ENCODE measurements at places on chromosomes 5 and 9.
A peak's percentile ranks its signal among the peaks of the same experiment; 100 is the strongest.

DNA sequence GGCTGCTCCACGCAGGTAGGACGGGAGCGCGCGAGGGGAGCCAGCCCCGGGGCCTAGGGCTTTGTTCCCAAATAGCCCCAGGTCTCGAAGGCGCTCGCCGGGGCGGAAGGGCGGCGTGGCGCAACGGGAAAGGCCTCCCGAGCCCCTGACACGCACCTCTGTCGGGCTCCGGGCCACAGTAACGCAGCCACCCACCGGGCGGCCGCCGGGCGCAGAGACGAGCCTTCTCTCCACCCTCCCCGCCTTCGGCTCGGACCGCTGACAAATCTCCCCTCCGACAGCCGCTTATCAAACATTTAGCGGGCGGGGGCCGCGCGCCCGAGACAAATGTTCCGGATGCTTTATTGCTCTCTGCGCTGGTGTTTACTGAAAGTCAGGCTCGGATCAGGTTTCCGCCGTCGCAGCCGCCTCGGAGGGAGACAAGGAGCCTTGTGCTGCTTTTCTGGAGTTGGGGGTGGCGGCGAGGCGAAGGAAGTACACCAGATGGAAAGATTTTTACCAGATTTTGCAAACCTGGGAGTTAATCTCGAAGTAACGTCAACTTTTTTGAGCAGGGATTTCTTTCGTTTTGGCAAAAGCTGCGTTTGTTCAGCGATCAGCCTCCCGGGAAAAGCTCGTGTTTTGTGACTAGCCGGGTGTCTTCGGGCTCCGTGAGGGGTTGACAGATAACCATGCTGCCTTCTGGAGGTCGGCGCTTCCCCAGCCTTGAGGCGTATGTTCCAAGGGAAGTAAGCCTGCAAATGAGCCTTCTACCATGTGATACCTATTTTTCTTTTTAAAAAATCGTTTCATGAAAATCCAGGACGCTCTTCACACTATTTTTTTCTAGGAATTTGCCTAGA lies 950 bp downstream of the RGMB start:
- DNase-seq = no peak

- no peak for DNase-seq
Observed at GRCh38 chr5:111010783-111011182, 60.7 kb upstream of the TSLP start.

DNA sequence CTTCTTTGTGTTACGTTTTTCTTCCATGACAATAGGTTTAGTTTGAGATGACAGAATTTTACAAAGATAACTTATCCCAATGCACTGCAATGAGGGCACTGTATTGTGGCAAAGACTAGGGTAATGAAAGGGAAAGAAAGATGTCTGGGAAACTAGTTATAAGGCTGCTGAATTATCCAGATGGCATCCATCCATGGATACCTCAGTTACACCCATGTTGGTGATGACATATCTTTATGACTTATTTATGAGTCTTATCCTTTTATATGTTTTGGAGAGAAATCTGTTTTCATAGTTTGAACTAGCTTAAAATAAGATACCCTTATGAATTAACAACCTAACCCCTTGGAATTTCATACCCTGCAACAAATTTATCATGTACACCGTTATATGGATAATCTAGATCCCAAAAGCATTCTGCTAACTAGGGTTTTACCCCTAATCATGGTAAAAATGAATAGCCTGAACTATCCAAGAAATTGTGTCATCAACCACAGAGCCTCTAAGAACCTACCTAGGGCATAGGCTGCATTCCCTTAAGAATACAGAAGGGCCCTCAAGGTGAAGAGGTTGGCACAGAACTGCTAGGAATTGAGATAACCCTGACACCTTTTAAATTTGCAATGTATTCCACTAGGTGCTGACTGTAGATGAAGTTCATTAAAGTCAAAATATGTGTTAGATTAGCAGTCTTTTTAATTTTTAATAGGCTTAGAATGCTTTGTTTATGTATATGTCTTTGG lies 49.5 kb upstream of the RORB start:
- DNase-seq = no peak

GRCh38 chr9:20512106-20512505 lies 110.2 kb downstream of the MLLT3 start:
- no peak for DNase-seq

DNA sequence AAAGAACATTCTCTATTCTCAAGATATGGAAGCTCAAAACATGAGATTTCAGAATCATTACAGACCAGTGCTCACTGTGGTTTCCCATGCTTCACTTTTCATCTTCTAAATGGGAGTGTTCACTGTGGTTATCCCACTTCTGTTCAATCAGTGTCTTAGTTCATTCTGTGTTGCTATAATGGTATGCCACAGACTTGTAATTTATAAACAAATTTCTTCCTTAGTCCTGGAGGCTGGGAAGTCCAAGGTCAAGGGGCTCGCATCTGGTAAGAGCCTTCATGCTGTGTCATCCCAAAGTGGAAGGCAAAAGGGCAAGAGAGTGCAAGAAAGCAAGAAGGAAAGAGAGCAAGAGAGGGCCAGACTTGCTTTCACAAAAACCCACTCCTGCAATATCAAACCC lies 146.3 kb downstream of the TTC39B start:
- DNase-seq = no peak

GRCh38 chr9:136297016-136297691 lies 6.7 kb downstream of the CCDC187 start:
- no peak for DNase-seq

- DNase-seq = no peak
Observed at GRCh38 chr5:58969253-58969652, 386.4 kb downstream of the RAB3C start.

- DNase-seq = no peak
Observed at GRCh38 chr9:8241201-8241600, 441.6 kb upstream of the DMAC1 start.

GRCh38 chr9:4048441-4048840 lies 251.4 kb downstream of the GLIS3 start:
- DNase-seq = no peak

DNA sequence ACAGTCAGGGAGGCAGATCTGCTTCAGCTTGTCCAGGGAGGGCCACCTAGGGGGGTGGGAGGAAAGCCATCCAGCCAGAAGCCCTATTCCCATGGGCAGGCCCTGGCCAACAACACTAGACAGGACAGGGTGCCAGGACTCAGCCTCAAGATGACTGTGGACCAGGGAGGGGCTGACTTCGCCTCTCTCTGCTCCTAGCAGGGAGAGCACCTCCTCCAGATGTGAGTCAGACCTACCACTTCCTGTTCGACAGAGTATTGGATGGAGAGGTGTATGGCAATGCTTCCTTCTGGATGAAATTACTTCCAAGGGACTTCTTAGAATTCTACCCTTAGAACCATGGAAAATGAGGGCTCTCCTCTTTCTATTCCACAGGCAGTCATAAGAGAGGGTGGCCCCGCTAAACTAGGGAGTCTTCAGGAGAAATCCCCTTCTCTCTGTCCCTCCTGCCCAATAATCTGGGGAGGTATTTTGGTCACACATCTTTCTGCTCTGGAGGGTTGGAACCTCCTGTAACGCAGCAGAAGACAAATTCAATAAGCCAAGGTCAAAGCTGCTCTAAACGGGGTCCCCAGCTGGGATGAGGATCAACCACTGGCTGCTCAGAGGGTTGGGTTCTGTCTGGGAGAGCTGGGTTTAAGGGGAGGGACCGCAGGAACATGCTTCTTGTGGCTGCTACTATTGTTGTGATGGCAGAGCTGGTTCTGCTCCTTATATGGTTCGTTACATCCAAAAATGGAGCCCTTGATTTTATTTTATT lies 23.2 kb upstream of the RCL1 start:
- no peak for DNase-seq

GRCh38 chr9:108994695-108995094 lies 18.6 kb downstream of the CTNNAL1 start:
- DNase-seq = no peak

- peak; percentile 25 for DNase-seq
Observed at GRCh38 chr9:3480353-3480655, 45.5 kb downstream of the RFX3 start.

GRCh38 chr9:22050924-22051323 lies 41.8 kb upstream of the CDKN2B start:
- no peak for DNase-seq

GRCh38 chr5:145450286-145450885 lies 384.8 kb downstream of the PRELID2 start:
- no peak for DNase-seq

GRCh38 chr9:134159566-134160245 lies 4.7 kb downstream of the RNU6ATAC start:
- no peak for DNase-seq

DNA sequence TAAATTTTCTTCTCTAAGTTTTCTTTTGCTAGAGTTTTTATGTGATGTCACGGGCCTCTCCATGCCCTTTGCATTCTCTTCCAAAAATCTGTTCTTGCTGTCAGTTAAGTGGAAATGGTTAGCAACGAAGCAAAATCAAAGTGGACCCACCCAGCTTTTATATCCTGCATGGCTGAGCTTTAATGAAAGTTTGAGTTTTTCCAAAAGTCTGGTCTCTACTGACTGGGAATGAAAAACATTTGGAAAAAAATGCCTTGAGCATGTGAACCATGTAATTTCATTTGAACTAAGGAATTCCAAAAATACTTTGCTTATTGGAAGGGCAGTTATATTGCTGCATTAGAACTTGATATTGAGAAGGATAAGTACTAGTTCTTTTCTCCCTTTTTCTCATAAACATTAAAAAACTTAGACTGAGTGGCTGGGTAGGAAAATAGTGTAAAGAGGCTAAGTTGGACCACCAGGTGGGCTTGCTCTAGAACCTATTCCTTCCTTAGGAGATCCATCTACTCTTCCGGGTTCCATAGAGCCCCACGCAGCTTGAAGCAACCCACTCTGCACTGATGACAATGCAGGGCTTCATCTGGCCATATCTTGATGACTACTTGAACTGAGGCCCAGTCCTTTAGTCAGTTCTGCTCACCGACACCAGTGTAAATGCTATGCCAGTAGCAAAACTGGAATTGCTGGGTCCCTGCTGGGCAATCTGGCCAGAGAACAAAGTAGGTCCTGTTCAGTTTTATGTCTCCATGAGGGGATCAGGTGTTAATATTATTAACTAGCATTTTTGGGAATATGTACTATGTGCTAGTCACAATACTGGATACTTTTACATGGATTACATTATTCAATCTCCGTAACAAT lies 17.4 kb upstream of the RIC1 start:
- no peak for DNase-seq

DNA sequence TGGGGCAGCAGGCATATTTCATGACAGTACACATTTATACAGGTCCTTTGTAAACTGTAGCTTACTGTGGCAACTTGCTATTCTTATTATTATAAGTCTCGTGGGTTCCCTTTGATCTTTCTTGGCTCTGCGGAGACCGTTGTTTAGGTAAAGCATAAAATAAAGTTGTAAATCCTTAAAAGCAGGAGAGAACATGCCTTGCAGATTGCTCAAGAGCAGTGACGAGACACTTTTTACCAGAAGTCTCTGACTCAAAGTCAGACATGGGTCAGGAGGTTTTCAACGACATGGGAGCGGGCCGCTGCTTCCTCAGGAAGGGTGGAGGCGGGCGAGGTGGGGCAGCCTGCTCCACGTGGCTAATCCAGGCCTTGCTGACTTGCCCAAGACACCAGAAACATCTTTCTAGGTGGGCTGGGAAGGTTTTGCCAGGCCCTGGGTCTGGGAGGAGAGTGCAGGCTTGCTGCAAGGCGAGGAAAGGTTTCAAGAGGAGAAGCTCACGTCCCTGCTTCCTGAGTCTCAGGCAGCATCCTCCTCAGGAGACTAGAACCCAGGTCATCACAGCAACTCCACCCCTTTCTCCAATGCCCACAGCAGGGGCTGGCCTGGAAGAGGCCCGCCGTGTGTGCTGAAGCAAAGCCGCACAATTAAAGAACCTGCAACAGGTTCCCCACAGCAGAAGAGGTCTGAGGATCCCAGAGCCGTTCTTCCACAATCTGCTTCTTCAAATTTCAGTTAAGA lies 6.5 kb downstream of the TBC1D2 start:
- DNase-seq = no peak

- DNase-seq = no peak
Observed at GRCh38 chr5:123107343-123108244, 18.6 kb downstream of the PRDM6 start.

GRCh38 chr9:1738511-1739100 lies 276.5 kb upstream of the SMARCA2 start:
- DNase-seq = peak; percentile 32

GRCh38 chr5:83589786-83590185 lies 118.2 kb downstream of the VCAN start:
- DNase-seq = no peak

DNA sequence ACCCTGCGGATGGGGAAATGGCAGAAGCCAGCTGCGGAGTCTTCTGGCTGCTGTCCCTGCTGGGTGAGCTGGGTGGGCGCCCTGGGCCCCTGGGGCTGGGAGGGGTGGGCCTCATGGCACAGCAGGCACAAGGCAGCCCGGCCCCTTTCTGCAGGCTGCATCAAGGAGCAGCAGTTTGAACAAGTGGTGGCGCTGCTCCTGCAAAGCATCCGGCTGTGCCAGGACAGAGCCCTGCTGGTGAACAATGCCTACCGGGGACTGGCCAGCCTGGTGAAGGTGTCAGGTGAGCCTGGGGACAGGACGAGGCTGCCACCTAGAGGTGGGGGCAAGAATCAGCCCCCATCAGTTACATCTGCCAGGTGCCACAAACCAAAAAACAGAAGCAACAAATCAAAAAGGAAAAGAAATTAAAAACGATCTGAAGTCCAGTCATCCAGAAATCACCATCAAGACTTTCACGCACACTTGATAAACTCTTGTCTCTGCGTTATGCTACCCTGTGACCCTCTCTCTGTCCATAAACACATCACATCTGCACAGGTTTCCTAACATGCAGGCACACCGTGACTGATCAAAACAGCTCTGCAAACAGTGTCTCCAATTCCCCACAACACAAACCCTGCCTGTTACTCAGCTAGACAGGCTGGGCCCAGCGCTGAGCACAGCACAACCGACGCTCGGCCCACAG lies 13.9 kb downstream of the REXO4 start:
- peak; percentile 22 for DNase-seq

GRCh38 chr9:131500939-131501541 lies 1.7 kb upstream of the POMT1 start:
- DNase-seq = no peak

GRCh38 chr9:91312717-91313325 lies 48.9 kb downstream of the AUH start:
- DNase-seq = no peak

GRCh38 chr9:3285365-3286161 lies 240.2 kb downstream of the RFX3 start:
- DNase-seq = no peak

DNA sequence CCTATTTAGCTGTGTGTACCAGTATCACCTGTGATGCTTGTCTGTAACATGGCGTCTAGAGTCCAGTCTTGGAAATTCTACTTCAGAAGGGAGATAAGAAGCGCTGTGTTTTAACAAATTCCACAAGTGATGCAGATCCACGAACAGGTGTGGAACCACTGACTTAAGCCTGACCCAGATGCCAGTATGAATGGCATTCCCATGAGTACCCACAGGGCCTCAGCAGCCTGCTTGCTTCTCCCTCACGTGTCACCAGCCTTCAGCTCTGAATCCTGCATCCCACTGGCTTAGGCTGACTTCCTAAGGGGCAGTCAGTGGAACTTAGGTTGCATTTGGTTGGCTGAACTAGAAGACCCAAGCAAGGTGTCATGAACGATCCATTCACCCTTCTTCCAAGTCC lies 8.5 kb upstream of the DENND1A start:
- no peak for DNase-seq

Measured in NT2/D1 (cell line).